ENCODE measurements at places on chromosomes 2 and 18. TPM values are rescaled to one million over a fixed set of nuclear protein-coding genes. Genes with fewer than 3 reads are reported as not detected.

DNA sequence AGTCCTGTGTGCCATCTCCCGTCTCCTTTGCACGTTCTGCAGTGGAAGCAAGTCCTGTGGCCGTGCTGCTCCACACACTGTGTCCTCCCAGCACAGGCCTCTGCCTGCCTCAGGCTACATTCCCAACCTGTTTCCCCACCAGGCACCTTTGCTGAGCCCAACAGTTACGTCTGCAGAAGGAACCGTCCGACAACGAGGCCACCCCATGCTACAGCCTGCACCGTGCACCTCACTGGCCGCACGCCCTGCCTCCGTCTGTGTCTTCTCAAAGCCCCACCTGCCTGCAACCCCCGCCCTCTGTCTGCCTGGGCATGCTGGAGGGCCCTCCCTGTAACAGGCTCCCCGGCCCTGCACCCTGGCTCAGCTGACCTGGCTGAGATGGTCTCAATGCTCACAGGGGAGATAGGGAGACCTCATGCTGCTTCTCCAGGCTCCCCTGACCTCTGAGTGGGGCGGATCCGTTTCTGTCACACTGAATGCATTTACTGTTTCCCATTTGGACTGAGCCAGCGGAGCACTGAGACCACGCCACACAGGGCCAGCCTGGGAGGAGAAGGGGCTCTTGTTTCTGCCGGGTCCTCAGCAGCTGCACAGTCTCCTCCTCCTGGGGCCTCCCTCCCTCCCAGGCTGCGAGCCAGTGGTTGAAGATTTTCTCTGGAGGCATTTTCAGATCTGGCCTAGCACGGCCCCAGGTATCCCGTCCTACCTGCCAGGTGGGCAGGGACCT is 109.1 kb upstream of the OTOS start:
- H3K36me3 ChIP-seq = no peaks in the 10 kb centered on the region
- no peak overlapping the region for H3K4me3 ChIP-seq
- H3K27ac ChIP-seq = no peak overlapping the region

DNA sequence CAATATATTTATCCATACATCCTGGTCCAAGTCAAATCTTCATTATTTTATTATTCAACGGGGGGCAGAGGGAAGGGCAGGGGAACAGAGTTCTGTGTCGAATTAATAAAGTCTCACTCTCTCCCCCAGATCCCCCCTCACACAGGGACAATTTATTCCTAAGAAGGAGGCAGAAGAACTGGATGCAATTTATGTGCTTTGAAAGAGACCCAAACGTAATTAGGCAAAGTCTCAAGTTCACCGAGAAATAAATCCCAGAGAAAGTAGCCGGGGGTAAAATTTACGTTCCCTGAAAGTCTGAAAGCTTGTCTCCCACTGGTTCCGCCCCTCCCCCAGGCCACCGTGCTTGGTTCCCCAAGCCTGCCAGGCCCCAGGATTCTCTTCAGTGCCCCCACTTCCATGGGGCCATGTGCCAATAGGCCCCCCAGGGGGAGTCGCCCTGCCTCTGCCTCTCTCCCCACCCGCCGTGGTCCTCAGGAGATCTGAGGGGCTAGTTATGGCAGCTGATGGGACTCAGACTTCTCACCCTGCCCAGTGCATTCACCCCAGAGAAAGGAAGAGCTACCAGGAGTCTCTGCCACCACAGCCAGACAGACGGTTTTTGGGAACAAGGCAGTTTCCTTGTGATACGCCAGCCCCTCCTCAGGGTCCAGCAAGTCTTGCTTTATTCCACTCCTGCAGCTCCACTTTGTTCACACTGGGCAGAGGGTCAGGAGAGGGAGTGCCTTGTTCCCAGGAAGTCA is 215.5 kb downstream of the CYP26B1 start:
- no peak for DNase-seq
- H3K4me1 ChIP-seq = no peaks in the 10 kb centered on the region
- H3K4me3 ChIP-seq = no peak overlapping the region
- peaks cover 22% of the 10 kb centered on the region for H3K27me3 ChIP-seq

DNA sequence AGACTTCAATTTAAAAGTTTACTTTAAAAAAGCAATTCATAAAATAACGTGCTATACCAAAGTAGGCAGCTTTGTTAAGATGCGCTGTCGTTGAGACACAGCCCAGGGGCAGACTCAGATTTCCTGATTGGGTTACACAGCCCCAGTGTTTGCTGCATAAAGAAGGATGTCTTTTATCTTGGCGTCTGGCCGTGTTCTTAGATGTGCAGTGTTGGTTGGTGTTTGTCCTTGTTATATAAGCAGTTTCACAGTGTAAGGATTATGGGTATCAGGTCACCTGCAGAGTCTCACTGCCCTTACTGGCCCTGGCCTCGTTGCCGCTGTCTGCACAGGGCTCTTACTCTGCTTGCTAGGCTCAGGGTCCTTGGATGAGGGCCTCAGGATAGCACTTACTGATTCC is 108.5 kb downstream of the WDSUB1 start:
- no peak overlapping the region for H3K27ac ChIP-seq
- no peaks in the 10 kb centered on the region for H3K4me1 ChIP-seq
- no peak for DNase-seq
- H3K4me3 ChIP-seq = no peak overlapping the region
- H3K36me3 ChIP-seq = no peaks in the 10 kb centered on the region

DNA sequence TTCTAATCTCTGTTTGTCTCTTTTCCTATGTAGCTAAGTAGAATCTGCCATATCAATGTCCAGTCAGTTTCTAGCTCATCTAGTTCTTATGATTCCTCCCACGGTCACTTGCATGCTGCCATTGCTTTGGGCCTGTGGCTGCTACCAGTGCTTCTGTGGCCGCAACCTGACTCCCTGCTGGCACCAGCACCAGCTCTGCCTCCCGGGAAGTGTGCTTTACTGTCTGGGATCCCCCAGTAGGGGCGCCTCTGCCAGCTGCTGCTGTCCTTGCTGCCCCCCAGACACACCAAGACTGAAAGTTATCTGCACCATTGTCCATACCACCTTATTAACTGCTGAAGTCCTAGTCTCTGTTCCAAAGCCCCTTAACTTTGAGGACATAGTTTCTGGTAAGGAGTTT is 56.3 kb downstream of the RAPGEF4 start:
- no peak overlapping the region for H3K27ac ChIP-seq
- DNase-seq = no peak
- H3K36me3 ChIP-seq = no peaks in the 10 kb centered on the region
- no peak overlapping the region for H3K4me3 ChIP-seq
- H3K4me1 ChIP-seq = no peaks in the 10 kb centered on the region

The SOX11 gene
- not detected for total RNA-seq

The SNORC gene
- 2.7 TPM for total RNA-seq

The OSBPL6 gene
- total RNA-seq = 0.41 TPM

DNA sequence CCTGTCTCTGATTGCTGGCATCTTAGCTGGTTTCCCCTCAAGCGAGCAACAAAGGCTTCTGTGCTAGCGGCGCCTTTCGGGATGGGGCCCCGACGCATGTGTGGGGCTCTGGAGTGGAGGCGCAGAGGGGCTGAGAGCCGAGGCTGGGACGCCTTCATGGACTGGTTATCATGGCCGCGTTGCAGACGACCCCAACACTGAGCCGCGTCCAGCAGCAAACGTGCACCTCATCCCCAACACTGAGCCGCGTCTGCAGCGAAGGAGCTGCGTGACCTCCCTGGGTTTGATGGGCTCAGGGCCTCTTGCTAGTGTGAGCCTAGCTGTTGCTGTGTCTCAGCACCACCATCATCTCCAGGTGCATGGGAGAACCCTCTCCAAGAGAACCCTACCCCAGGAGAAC is 123.7 kb upstream of the CTDP1 start:
- DNase-seq = no peak
- H3K36me3 ChIP-seq = no peaks in the 10 kb centered on the region
- H3K4me3 ChIP-seq = no peak overlapping the region
- no peaks in the 10 kb centered on the region for H3K27me3 ChIP-seq

DNA sequence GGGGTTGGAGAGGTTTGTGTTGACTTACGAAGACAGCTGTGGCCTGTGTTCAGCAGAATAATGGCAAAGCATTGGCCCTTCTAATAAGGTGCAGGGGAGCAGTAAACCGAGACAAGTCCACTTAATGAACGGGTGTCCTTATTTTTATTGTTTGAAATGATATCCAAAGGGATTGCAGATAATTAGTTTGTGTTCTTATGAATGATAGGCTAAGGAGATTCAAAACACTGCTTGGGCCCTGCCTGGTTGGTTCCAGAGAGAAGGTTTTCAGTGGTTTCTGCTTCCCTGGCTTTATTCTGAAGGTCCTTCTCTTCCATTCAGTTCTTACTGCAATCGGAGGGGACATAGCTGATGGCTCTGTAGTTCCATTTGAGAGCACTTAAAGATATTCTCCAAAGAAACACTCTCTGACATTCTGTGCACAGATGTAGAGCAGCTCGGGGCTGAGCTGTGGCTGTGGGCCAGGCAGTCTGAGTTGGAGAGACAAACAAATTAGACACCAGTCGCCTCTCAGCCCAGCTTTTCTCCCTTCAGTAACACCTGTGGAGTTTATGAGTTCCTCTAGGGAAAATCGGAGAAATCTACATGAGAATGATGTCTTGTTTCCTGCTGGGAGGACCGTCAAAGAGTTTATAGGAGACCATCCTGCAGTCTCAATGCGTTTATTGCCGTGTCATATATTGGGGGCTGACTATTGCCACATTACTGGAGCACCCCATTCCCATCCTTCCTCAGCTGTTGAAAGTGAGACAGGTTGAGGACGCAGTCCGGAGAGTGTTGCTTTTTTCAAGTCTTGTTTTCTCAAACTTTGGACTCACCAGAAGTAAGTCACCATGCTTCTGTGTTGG is 6.5 kb downstream of the GREB1 start:
- H3K36me3 ChIP-seq = no peaks in the 10 kb centered on the region
- no peak for DNase-seq
- H3K27me3 ChIP-seq = peaks cover 45% of the 10 kb centered on the region
- no peak overlapping the region for H3K27ac ChIP-seq
- no peaks in the 10 kb centered on the region for H3K4me1 ChIP-seq

DNA sequence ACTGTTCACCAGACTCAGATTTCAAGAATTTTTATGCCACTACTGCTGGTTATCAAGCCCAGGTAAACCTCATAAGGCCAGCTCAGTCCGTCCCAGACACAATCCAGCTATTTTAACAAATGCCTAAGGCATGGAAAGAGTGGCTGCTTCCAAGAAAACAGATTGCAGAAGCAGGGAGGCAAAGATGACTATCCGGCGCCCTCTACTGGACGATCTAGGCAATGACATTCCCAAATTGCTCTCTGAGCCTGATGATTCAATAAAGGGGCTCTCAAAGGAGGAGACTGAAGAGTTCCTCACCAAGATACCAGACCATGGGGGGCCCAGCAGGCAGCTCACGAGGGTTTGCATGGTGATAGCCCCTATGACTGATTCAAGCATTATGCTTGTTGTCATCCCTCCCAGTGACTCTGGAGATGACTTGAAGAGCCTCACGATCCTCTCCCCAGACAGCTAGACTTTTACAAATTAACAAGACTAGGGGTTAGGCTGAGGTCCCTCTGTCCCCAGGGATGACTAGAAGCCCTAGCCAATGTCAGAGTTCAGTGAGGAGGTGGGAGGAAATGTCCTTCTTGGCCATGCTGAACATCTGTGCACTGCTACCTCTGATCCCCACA is 25.0 kb downstream of the SERPINB8 start:
- no peak overlapping the region for H3K27ac ChIP-seq
- no peak for DNase-seq
- H3K27me3 ChIP-seq = no peaks in the 10 kb centered on the region
- H3K4me1 ChIP-seq = no peaks in the 10 kb centered on the region

DNA sequence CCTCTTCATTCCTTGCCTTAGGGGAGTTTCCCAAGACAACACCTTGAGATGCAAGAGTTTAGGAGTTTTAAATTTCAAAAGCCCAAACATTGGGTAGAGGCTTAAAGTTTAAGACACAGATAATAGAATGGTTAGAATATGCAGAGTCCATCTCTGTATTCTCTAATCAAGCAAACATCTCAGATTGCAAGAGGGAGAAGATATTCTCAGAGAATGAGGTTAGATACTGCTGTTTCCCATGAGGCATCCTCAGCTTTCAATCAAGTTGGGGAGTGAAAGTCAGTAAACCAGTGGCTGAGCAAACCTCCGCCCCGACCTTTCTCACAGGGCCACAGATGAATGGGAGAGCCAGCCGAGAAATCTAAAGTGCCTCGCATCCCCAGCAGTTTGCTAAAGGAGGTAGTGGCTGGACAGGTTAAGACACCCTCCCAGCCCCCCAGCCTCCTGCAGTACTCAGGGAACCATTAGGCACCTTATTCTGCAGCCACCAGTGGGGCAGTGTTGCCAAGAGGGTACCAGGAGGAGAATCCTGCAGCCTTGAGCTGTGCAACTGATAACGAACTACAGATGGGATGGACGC is 30.0 kb downstream of the FBXO36 start:
- no peak overlapping the region for H3K27ac ChIP-seq
- H3K4me1 ChIP-seq = no peaks in the 10 kb centered on the region
- H3K4me3 ChIP-seq = no peak overlapping the region

GRCh38 chr2:227921648-227922047 is 50.2 kb downstream of the DAW1 start:
- no peak for DNase-seq
- H3K4me1 ChIP-seq = no peaks in the 10 kb centered on the region
- no peak overlapping the region for H3K27ac ChIP-seq
- H3K36me3 ChIP-seq = no peaks in the 10 kb centered on the region

- peak overlapping the region; percentile 72 for H3K4me3 ChIP-seq
- peak overlapping the region; percentile 82 for H3K27ac ChIP-seq
- H3K36me3 ChIP-seq = no peaks in the 10 kb centered on the region
Measured at GRCh38 chr2:96772903-96773671, 12.4 kb downstream of the CNNM4 start.

- no peak overlapping the region for H3K27ac ChIP-seq
- H3K4me3 ChIP-seq = no peak overlapping the region
- no peaks in the 10 kb centered on the region for H3K4me1 ChIP-seq
- no peak for DNase-seq
- H3K27me3 ChIP-seq = no peaks in the 10 kb centered on the region
Measured at GRCh38 chr2:1755436-1756191, 11.3 kb upstream of the PXDN start.

DNA sequence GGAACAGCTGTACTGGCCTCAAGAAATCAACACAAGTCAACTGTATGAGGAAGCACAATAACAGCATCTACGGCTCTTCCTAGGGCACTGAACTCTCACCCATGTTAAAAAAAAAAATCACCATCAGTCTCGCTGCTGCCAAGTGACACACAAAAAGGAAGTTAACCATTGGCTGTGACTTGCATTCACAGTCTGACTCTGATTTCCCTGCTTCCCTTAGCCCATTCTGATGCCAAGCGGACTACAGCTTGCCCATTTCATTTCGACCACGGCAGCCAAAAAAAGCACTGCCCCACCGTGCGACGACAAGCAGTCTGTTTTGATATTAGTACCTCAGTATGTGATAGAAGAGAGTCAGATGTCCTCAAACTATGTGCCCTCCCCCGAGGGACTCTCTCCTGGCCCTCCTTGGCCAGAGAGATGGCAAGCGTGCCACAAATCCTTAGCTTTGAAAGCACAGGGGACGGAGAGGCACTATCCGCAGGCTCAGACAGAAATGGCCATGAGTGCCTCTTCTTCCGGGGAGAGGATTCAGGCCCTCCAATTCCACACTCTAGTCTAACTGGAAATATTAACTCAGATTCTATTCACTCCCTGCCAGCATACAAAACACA is 250.0 kb downstream of the TCF4 start:
- H3K27me3 ChIP-seq = no peaks in the 10 kb centered on the region
- no peak overlapping the region for H3K27ac ChIP-seq
- no peaks in the 10 kb centered on the region for H3K36me3 ChIP-seq
- no peaks in the 10 kb centered on the region for H3K4me1 ChIP-seq
